ENCODE measurements at places on chromosomes 13 and 19.

DNA sequence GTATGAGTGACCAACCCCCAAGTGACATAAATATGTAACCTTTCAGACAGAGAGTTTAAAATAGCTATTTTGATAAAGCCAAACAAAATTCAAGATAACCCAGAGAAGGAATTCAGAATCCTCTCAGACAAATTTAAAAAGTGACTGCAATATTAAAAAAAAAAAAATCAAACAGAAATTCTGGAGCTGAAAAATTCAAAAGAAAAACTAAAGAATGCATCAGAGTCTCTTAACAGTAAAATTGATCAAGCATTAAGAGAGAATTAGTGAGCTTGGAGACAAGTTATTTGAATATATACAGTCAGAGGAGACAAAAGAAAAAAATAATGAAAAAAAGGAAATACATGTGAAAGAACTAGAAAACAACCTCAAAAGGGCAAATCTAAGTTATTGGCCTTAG, 53.1 kb upstream of the ATXN8OS start:
- DNase-seq, result no peak

DNA sequence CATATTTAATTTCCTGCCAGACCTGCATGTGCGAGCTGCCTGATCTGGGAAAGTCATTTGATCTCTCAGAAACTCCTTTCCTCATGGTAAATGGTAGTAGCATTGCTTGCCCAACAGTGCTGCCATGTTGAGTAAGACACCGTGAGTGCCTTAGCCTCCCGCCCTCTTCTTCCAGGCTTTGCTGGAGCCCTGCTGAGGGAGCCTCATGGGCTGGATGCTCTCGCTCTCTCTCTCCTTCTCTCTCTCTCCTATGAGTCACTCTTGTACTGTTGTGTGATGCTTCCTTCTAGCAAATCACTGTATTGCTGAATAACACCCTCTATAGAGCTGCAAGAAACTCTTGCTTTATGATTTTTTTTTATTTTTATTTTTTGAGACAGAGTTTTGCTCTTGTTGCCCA, 365.5 kb downstream of the UQCRFS1 start:
- no peak for DNase-seq

DNA sequence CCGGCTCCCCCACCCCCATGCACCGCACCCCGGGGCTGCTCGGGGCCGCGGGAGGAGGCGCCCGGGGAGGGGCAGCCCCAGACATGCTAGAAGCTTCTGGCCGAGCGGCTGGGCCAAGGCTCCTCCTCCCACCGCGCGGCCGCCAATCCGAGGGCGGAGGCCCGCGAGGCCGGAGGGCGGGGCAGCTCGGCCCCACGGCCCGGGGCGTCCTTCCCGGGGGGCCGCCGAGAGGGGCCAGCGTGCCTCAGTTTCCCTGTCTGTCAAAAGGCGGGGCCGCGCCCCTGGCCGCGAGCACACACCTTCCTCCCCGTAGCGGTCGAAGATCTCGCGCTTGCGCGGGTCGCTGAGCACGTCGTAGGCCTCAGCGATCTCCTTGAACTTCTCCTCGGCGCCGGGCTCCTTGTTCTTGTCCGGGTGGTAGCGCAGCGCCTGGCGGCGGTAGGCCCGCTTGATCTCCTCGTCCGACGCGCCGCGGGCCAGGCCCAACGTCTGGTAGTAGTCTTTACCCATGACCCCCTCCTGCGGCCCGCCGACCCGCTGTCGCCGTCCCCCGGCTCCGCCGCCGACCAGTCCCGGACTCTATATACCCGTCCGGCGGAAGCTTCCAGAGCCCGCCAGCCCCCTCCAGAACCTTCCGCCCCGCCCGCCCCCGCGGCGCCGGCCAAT, at the start of gene DNAJB1:
DNAJB1 (minus strand) TSS at position 558 of the 666 bp plus-strand sequence; CDS start at position 510, 48 bp downstream.
- no peak for DNase-seq

- no peak for DNase-seq
Measured at GRCh38 chr19:45336696-45337251, 3.8 kb upstream of the KLC3 start.

Measured in neuronal stem cell (in vitro differentiated cells).